GM23338 (cell line): ENCODE measurements at places on chromosomes 11 and 22. TPM values are rescaled to one million over a fixed set of nuclear protein-coding genes. Genes with fewer than 3 reads are reported as not detected.
A peak's percentile ranks its signal among the peaks of the same experiment; 100 is the strongest.

GRCh38 chr11:78783301-78783700 lies 208.6 kb upstream of the NARS2 start:
- no peak overlapping the region for H3K27ac ChIP-seq
- peaks cover 18% of the 10 kb centered on the region for H3K4me1 ChIP-seq
- no peak for DNase-seq
- H3K4me3 ChIP-seq: no peak overlapping the region
- H3K27me3 ChIP-seq: no peaks in the 10 kb centered on the region

DNA sequence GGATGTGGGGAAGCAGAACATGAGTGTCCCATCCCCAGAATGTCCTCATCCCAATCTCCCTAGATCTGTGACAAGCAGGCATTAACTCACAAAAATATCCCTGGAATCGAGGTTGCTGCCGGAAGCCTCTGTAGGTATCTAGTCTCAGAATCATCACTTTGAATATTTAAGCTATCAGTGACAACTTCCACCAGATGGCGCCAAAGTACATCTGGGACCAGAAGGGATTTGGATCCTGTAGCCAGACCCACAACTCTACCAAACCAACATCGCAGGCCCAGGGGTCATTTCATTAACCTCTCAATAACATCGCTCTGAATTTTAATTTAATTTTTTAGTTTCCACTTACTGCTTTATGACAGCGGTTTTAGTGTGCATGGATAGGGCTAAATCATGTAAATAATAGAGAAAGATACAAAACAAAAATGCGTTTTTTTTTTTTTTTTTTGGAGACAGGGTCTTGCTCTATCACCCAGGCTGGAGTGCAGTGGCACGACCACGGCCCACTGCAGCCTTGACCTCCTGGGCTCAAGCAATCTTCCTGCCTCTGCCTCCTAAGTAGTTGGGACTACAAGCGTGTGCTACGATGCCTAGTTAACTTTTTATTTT lies 1.1 kb upstream of the EXT2 start:
- no peak overlapping the region for H3K4me3 ChIP-seq
- DNase-seq: peak; percentile 96
- H3K27ac ChIP-seq: no peak overlapping the region
- H3K36me3 ChIP-seq: no peaks in the 10 kb centered on the region

Gene SEC14L6
- total RNA-seq: 2.1 and 2.4 TPM in 2 replicates

Gene IL10RA
- total RNA-seq: 0.10 and 0.23 TPM in 2 replicates

Gene CATSPER1
- not detected in 2 replicates for total RNA-seq

DNA sequence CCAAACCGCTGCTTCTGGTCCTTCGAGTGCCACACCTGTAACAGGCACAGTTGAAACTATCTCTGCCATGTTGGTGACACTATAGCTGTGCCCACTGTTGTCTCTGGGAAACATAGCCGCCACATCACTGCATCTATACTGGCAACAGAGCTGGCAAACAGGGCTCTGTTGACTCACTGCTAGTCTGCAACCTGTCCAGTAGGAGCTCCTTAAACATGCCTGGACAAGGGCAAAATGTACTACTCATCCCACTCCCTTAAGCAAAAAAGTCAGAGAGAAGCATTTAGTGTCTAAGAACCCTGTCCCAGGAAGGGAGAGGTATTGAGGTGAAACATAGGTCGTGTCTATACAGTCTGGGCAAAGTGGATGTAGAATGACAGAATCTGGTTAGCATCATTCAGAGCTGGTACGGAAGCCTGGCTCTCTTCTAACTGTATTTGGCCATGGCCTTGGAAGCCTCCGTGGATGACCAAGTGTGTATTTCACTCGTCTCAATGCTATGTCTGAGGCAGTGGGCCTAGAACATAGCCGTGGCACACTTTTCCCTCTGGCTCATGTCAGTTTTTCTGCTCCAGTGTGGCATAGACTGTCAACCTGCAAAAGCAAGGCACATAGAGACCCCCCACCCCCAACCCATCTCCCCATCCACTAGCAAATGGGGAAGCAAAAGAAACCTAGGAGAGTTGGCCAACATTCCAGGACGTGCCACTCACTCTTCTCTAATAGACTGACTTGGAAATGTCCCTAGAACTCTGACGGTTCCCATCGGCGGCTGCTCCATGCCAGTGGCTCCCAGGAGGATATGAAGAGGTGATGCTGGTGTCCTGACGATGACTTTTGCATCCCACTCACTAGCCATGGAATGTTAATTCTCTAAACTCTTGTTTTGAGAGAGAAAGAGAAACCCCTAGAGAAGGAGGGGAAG lies 21.4 kb upstream of the PISD start:
- no peaks in the 10 kb centered on the region for H3K27me3 ChIP-seq
- H3K4me3 ChIP-seq: no peak overlapping the region
- no peaks in the 10 kb centered on the region for H3K4me1 ChIP-seq
- no peak overlapping the region for H3K27ac ChIP-seq

DNA sequence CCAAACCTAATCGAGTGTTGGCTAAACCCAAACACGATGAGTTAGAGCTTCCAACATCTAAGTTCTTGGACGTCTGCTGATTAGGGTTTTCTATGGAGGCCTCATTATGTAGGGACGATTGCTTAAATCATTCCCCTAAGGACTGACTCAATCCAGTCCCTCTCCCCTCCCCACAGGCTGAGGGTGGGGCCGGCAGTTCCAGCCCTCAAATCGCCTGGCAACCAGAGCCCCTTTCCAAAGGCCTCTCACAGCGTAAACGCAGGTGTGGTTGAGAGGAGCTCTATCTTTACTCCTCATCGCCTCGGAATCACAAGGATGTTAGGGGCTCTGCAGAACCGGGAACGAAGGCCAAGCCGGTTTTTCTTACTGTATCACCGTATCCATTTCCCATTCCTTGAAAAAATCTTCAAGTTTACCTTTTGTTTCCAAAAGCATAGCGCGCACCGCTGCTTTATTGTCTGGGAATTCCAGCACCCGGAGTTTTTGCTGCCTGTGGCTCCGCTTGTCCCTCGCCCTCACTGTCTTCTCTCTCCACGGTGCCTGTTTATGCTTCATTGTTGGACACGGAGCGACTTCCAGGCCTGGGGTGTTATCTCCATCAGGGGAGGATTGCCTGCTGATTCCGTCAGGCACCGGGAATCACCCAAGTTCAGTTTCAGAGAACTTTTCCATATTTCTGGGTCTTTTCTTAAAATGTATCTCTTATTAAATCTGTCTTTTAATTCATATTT lies 13.8 kb upstream of the IFITM3 start:
- no peaks in the 10 kb centered on the region for H3K27me3 ChIP-seq
- peak overlapping the region; percentile 17; the same call in 1 of the 2 replicates for H3K4me3 ChIP-seq
- no peaks in the 10 kb centered on the region; the same call in 1 of the 2 replicates for H3K36me3 ChIP-seq
- peak overlapping the region; percentile 97 for H3K27ac ChIP-seq

GRCh38 chr11:66285250-66285947 lies 3.5 kb downstream of the YIF1A start:
- peaks cover 5% of the 10 kb centered on the region for H3K27me3 ChIP-seq
- no peak overlapping the region for H3K4me3 ChIP-seq
- H3K36me3 ChIP-seq: no peaks in the 10 kb centered on the region; the same call in 1 of the 2 replicates
- H3K4me1 ChIP-seq: peaks cover 22% of the 10 kb centered on the region
- no peak for DNase-seq

Gene MMP12
- total RNA-seq: not detected in 2 replicates

GRCh38 chr11:76748948-76749347 lies 34.2 kb upstream of the TSKU start:
- no peak overlapping the region for H3K4me3 ChIP-seq
- no peak for DNase-seq
- H3K27ac ChIP-seq: no peak overlapping the region

Gene SLC22A9
- not detected in 2 replicates for total RNA-seq

Gene TRPM5
- not detected in 2 replicates for total RNA-seq

- H3K4me1 ChIP-seq: no peaks in the 10 kb centered on the region
- H3K27ac ChIP-seq: no peak overlapping the region
- H3K4me3 ChIP-seq: no peak overlapping the region
Measured at GRCh38 chr11:93225662-93226061, 27.9 kb upstream of the SLC36A4 start.

GRCh38 chr22:35995348-35995747 lies 33.3 kb downstream of the RBFOX2 start:
- no peak overlapping the region; the same call in 1 of the 2 replicates for H3K27ac ChIP-seq
- no peaks in the 10 kb centered on the region for H3K36me3 ChIP-seq
- H3K27me3 ChIP-seq: no peaks in the 10 kb centered on the region
- H3K4me1 ChIP-seq: peaks cover 17% of the 10 kb centered on the region
- H3K4me3 ChIP-seq: no peak overlapping the region

GRCh38 chr22:39567135-39567946 lies 3.2 kb upstream of the CACNA1I start:
- no peaks in the 10 kb centered on the region for H3K36me3 ChIP-seq
- no peak overlapping the region for H3K4me3 ChIP-seq
- no peaks in the 10 kb centered on the region for H3K27me3 ChIP-seq

Gene SAA4
- total RNA-seq: not detected in 2 replicates

DNA sequence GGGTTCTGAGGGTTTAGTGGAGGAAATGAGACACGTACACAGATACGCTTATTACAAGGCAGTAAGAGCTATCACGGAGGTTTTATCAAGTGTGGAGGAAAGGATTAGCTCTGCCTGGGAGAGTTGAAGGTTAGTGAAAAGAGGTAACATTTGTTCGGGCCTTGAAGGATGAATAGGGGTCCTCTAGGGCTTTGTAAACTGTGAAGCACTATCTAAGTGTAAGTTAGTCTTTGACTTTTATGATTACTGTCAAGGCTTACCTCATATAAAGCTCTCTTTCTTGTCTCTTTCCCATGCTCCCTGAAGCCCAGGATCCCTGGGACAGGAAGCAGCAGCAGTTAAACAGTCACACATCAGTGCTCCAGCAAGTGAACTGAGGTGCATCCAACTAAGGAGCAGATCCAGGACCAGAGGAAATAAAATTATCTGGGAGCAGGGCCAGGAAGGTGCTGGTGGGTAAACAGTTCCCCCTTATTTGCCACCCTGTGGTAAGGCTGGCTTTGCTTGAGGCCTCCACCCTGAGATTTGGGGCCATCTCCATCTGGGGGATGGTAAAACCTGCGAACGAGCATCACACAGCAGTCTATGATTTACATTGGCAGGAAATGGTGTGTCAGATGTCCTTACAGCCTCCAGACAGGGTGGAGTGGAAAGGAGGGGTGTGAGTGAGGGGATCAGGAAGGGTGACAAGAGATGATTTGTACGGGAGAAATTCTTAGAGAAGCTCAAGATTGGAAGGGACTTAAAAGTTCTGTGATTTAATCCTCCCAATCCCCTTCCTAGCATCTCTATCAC lies 27.2 kb downstream of the GVQW3 start:
- DNase-seq: no peak
- no peaks in the 10 kb centered on the region; the same call in 1 of the 2 replicates for H3K4me1 ChIP-seq
- H3K27ac ChIP-seq: no peak overlapping the region
- H3K36me3 ChIP-seq: no peaks in the 10 kb centered on the region
- no peak overlapping the region for H3K4me3 ChIP-seq

Gene OR51G1
- total RNA-seq: not detected in 2 replicates

GRCh38 chr11:48141475-48142122 lies 75.0 kb upstream of the OR4B1 start:
- H3K36me3 ChIP-seq: peaks cover 3% of the 10 kb centered on the region; the same call in 1 of the 2 replicates
- H3K27me3 ChIP-seq: no peaks in the 10 kb centered on the region
- H3K4me1 ChIP-seq: no peaks in the 10 kb centered on the region

- no peaks in the 10 kb centered on the region for H3K4me1 ChIP-seq
- H3K36me3 ChIP-seq: no peaks in the 10 kb centered on the region
- H3K4me3 ChIP-seq: no peak overlapping the region
- DNase-seq: no peak
Measured at GRCh38 chr11:108474664-108475463, 7.5 kb upstream of the C11orf65 start.

Gene ANO5
- 6.8 and 8.3 TPM in 2 replicates for total RNA-seq

- no peak overlapping the region for H3K4me3 ChIP-seq
- no peaks in the 10 kb centered on the region for H3K27me3 ChIP-seq
- H3K27ac ChIP-seq: no peak overlapping the region
- H3K4me1 ChIP-seq: no peaks in the 10 kb centered on the region; the same call in 1 of the 2 replicates
Measured at GRCh38 chr11:90930252-90930651, 707.4 kb upstream of the CHORDC1 start.

DNA sequence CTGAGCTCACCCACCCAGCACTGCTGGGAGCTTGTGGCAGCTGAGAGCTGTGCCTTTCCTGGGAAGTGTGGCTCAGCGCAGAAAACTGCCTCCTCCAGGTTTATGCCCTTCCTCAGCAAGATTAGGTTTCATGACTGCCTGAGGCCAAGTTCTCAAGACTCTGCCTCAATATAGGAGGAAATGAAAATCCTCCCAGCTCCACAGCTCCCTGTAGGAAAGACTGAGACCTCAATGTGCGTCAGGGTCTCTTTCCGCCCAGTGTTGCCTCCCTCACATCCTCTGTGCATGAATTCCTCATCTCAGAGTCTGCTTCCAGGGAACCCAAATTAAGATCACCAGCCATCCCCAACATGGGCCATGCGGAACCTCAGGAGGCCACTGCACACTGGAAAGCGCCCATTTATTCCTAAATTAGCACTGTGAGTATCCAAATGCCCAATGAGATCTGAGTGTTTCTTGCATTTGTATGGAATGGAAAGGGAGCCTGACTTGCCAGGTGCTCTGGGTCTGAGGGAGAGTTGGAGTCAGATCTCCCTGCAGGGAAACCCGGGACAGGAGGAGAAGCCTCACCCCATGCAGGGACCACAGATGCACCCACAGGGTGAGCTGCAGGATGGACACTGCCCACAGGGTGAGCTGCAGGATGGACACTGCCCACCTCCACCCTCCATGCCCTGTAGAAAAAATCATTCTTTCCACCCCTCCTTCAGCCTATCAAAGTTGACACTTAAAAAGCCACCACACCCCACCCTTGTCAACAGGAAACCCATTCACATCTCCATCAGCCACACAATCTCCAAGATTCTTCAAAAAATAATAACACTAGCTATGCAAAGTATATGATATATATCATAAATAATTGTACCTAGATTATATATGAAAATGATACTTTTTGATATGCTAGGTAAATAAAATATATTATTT lies 97.4 kb upstream of the IGLL5 start:
- no peak for DNase-seq
- H3K27me3 ChIP-seq: peaks cover 87% of the 10 kb centered on the region
- H3K4me3 ChIP-seq: no peak overlapping the region
- H3K36me3 ChIP-seq: no peaks in the 10 kb centered on the region

Gene TREH
- not detected in 2 replicates for total RNA-seq

Gene EIF4ENIF1
- total RNA-seq: 10.8 and 13.5 TPM in 2 replicates

Gene OR52K2
- not detected in 2 replicates for total RNA-seq

DNA sequence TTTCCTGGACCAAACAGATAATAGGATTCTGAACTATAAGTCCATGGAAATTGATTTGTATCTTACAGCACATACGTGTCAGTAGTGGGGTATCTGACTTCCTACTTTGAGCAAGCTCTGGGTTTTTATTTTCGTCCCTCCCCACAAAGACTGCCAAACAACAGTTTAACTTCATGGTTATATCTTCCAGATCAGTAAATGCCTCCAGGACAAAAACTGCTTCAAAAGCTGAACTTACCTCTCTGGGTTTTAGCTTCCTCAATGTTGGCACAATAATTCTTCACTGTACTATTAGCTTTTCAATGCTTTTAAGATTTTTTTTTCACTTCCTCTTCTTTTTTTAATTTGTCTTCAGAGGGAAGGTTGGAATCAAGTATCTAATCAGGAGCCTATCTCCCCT lies 4.2 kb upstream of the DPF2 start:
- H3K4me1 ChIP-seq: peaks cover under 1% of the 10 kb centered on the region
- H3K36me3 ChIP-seq: no peaks in the 10 kb centered on the region
- no peak overlapping the region for H3K4me3 ChIP-seq
- H3K27me3 ChIP-seq: no peaks in the 10 kb centered on the region
- DNase-seq: no peak

GRCh38 chr11:66973956-66974580 lies 1.0 kb upstream of the C11orf86 start:
- peaks cover 11% of the 10 kb centered on the region; the same call in 1 of the 2 replicates for H3K4me1 ChIP-seq
- DNase-seq: no peak
- H3K4me3 ChIP-seq: no peak overlapping the region
- peak overlapping the region; percentile 63; the same call in 1 of the 2 replicates for H3K27ac ChIP-seq
- H3K27me3 ChIP-seq: no peaks in the 10 kb centered on the region
- no peaks in the 10 kb centered on the region for H3K36me3 ChIP-seq

- peaks cover 56% of the 10 kb centered on the region for H3K27me3 ChIP-seq
- peaks cover 22% of the 10 kb centered on the region for H3K4me1 ChIP-seq
- peak within 1 kb of the TSS; percentile 78 for H3K4me3 ChIP-seq
- no peak within 1 kb of the TSS for H3K27ac ChIP-seq
- DNase-seq: peak; percentile 82
- H3K36me3 ChIP-seq: no peaks in the 10 kb centered on the region
Measured at GRCh38 chr11:66728693-66729385, at the start of gene SPTBN2. Gene SPTBN2 (minus strand): TSS chr11:66729216. CDS start chr11:66721240, 7,976 bp downstream.
